ENCODE measurements at places on chromosomes 5 and 9.

DNA sequence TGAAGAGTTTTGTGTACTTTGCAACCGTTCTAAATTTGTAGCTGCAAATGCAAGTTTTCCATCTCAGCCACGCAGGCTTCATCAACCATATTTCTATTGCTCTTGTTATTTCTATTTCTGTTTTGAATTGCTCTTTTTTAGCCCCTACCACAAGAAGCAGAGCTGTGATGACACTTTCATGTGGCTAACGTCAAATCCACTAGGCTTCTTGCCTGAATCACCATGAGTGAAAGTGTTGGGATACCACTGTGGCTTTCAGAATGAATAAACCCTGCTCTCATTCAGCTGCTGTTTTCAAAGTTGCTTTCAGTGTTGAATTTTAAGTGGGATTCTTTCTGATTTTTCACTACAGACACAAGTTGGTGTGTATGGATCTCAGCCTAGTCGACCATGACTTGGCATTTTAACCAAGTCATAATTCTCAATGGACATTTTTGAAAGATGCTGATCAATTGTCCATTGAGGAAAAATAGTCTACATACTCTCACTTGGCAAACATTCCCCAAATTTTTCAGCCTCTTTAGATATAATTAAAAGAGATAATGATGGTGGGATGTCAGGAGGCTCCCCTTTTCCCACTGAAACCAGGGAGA is 41.0 kb upstream of the MTAP start:
- no peak for DNase-seq

DNA sequence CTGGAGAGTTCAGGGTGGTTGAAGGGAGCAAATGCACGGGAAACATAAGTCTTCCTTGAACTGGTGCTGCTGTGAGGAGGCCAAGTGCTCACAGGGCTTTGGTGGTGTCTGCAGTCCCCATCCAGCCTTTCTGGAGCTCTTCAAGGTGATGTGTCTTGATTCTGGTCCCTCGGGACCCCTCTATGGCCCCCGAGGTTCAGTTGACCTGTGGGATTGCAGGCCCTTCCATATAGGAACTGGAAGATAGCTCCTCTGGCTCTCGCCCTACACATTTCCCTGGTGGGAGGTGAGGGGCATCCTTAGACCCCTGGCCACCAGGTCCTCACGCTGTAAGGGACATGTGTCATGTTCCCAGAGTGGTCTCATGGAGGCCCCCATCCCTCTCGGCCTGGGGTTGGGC is 191.8 kb downstream of the GADD45G start:
- DNase-seq, result no peak

DNA sequence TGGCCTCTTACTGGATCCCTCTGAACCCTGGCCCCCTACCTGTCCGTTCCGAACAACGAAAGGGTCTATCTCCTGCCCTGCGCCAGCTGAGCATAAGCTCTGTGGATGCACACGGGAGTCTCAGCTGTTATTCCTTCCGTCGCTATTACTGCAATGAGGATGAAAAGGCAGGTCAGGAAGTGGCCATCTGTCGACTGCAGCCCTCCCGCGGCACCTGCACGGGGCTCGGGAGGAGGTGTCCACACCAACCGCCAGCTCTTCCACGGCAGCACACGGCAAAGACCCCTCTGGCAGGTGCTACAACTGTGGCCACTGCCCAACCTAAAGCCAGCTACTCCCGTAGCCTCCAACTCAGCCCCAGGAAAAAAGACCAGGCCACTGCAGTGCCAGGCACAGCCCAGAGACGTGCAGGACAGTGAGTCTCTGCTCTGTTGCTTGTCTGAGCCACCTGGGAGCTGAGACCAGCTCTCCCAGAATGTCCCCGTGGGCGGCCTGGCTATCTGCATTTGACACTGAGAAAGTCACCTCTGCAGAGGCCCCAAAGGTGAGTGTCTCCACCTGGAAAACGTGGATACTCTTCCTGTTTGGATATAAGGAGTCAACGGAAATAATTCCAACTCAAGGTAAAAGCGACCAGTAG is 19.1 kb downstream of the CAMSAP1 start:
- DNase-seq, result no peak

- DNase-seq, result no peak
These were observed 5.6 kb downstream of the PTCD2 start for GRCh38 chr5:72325566-72326305.

GRCh38 chr5:132488590-132488989 is 2.0 kb downstream of the IRF1 start:
- DNase-seq, result no peak

All from stimulated activated CD8-positive, alpha-beta memory T cell treated with anti-CD3 and anti-CD28 coated beads, Interleukin-2, amount 100 ng/mL, for 1 hour (primary cell).